ENCODE measurements at places on chromosomes 6 and 20.
A peak's percentile ranks its signal among the peaks of the same experiment; 100 is the strongest.

DNA sequence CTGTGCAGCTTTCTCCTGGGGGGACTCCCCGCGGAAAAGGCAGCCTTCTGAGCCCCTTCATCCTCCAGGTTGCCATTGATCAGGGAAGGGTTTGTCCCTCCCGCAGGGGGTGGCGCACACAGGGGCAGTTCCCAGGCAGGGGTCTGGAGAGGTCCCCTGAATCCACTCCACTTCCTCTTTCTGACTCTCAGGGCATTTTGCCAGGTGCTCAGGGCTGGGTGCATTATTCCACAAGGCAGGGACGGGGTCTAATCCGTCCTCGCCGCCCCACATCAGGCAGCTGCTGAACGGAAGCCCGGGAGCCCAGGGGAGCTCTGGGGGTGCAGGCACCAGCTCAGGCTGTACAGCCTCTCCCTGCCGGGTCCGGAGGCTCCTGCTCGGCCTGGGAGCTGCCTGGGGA lies 180.9 kb downstream of the TTLL2 start:
- DNase-seq: no peak

DNA sequence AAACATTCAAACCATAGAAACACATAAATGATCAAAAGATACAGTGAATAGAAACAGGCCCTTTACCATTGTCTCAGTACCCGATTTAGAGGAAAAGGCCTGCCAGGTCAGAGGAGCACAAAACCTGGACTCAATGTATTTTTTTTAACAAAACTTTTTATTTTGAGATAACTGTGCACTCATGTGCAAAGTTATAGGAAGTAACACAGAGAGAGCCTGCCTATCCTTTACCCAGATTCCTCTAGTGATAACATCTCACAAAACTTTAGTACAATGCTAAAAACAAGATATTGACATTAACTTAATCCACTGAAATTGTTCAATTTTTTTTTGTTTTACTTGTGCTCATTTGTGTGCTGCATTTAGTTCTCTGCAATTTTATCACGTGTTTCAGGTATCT lies 36.8 kb upstream of the SAMD3 start:
- no peak for DNase-seq

DNA sequence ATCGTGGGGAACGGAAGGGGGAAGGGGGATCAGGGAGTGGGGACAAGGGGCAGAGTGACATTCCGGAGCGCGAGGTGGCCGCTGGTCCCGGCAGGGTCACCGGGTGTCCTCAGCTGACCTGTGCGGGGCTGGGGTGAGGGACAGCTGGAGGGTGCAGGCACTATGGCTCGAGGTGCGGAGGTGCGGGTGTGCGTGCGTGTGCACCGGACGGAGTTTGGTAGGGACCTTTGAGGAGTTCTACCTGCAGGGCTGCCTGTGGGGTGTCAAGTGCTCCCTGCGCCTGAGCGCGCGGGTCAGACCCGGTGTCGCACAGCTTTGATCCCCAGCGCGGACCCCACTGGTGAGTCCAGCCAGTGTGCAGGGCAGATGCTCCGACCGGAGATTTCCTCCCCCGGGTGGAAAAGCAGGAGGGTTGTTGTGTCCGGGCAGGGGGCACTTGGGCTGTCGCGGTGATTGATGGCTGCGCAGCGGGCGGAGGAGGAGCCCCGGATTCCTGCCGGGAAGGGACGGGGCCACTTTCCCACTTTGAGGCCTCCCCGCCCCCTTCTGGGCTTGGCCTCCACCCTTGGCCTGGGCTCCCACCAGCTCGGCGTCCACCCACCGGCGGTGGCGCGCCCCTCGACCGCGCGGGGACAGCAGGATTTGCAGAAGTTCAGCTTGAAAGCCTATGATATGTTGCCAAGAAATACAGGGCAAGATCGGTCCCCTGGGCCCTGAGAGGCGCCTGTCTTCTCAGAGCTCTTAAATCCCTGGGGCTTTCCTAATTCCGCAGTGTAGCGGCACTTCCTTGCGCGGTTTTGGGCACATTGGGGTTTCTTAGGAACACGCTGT lies 658 bp downstream of the RIN2 start:
- no peak for DNase-seq

- DNase-seq: no peak
These were observed 57.8 kb upstream of the QKI start for GRCh38 chr6:163356743-163357142.

GRCh38 chr6:28446818-28447511 lies 3.7 kb upstream of the ZSCAN23 start:
- DNase-seq: no peak

DNA sequence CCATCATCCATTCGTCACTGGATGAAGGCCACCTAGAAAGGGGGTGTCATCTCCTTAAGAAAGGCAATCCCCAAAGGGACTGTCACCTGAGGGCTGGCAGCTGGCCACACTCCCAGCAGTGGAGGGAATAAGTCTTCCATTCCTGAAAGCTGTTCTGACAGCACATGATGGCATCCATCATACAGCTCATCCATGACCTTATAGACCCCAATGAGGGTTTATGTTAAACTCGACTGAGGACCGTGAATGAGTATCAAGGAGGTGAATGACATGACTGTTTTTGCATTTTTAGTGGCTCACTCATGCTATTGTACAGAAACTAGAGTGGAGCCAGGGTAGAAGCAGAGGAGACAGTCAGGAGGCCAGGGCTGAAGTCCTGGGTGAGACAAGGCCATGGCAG lies 203.1 kb upstream of the CNR1 start:
- DNase-seq: no peak

- no peak for DNase-seq
These were observed 86.8 kb downstream of the NCR2 start for GRCh38 chr6:41422161-41422560.

GRCh38 chr20:51609251-51609650 lies 66.7 kb upstream of the NFATC2 start:
- no peak for DNase-seq

GRCh38 chr20:13442986-13443385 lies 195.7 kb downstream of the TASP1 start:
- no peak for DNase-seq

DNA sequence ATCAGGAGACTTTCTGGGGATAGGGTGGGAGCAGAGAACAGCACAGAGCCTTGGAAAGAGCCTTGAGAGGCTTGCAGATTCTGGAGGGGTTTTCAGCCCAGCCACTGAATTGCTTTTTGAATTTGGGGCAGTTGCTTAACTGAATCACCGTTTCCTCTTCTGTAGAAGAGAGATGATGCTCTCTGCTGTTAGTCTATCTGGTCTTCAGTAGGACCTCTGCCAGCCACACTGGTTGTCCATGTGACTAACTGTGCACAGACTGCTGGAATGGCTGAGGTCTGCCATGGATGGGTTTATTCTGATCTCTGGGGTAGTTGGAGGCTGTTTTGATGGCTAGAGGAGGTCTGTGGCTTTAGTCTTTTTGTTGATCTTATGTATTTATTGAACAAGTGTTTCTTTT lies 21.4 kb upstream of the PRDM1 start:
- no peak for DNase-seq

GRCh38 chr6:2257363-2257762 lies 12.0 kb upstream of the GMDS start:
- no peak for DNase-seq

- DNase-seq: no peak
These were observed 1.2 kb downstream of the TCFL5 start for GRCh38 chr20:62860391-62860923.

DNA sequence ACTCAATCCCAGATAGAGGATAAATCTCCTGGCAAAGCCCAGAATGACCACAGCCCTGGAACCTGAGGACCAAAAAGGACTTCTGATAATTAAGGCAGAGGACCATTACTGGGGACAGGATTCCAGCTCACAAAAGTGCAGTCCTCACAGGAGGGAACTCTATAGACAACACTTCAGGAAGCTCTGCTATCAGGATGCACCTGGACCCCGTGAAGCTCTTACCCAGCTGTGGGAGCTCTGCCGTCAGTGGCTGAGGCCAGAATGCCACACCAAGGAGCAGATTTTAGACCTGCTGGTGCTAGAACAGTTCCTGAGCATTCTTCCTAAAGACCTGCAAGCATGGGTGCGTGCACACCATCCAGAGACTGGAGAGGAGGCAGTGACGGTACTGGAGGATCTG lies 992 bp downstream of the ZSCAN16 start:
- DNase-seq: no peak

DNA sequence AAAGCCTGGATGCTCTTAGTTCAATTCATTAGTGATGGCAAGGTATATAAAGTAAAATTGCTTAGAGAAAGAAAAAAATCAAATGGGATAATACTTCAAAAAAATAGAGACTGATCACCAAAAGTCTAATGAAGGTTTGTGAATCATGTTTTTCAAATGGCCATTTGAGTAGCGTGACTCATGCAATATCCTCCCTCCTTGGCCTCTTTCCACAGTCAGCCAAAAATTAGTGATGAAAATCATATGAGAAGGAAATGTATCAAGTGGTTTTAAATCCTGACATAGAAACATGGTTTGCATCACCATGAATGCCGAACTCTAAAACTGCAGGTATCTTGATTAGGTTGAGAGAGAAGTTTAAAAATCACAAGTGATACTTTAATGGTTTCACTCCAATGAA lies 1.2 kb upstream of the COL19A1 start:
- DNase-seq: no peak

GRCh38 chr20:35306931-35307517 lies 14.8 kb upstream of the FAM83C start:
- peak; percentile 62 for DNase-seq

DNA sequence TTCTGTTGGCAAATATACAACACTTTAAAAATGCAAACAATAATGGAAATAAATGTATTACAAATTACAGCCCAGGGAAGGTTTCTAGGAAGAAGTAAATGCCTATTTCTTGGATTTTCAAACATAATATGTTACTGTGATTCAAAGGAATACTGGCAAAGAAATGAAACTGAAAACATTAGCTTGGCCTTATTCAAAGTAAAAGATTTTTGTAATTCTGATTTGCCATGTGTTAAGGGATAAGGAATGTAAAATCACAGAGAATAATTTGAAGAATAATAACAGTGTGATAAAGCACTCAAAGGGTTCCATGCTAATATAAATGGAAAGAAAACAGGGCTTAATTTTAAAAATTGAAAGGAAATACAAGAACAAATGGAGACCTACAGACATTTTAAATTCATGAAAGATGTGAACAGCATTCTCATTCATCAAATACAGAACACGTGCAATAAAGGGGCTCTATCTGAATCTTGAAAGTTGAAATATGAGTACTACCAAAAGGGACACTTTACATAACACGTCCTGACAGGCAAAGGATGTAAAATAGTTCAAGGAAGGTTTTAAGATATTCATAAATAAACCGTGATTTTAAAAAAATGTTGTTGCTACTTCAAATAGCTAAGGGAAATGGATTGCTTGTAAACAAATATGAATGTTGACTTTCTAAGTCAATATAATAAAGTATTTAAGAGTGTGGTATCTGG lies 138.1 kb downstream of the RFPL4B start:
- no peak for DNase-seq

GRCh38 chr6:30350524-30350923 lies 5.6 kb downstream of the RPP21 start:
- no peak for DNase-seq

DNA sequence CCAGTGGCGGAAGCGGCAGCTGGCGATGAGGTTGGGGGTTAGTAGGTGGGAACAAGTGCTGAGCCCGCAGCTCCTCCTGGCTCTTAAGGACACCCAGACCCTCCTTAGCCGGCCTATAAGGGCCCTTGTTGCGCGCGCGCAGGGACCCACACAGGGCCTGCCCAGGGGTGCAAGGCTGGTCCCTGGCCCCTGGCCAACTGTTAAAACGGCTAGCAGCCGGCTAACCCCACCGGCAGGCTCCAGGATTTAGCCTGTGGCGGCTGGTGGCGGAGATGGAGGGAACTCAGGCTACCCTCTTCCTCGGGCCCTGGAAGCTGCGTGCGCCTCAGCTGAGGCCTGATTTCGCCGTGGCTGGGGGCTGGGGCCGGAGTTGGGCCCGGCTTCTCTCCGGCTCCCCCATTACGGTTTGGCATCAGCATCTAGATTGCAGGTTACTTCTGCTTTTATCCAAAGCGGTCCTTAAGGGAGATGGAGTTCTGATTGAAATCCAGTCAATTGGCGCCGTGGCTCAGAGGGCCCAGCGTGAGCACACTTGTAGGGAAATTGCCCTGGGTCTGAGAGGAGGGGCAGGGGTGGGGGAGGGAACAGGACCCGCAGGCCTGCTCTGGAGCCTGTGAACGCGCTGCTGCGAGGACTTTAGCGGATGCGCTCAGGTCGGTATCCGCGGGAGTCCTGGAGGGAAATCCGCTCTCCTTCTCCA lies 36.9 kb upstream of the CCDC167 start:
- DNase-seq: no peak

GRCh38 chr6:169046021-169046420 lies 207.6 kb downstream of the THBS2 start:
- DNase-seq: no peak

DNA sequence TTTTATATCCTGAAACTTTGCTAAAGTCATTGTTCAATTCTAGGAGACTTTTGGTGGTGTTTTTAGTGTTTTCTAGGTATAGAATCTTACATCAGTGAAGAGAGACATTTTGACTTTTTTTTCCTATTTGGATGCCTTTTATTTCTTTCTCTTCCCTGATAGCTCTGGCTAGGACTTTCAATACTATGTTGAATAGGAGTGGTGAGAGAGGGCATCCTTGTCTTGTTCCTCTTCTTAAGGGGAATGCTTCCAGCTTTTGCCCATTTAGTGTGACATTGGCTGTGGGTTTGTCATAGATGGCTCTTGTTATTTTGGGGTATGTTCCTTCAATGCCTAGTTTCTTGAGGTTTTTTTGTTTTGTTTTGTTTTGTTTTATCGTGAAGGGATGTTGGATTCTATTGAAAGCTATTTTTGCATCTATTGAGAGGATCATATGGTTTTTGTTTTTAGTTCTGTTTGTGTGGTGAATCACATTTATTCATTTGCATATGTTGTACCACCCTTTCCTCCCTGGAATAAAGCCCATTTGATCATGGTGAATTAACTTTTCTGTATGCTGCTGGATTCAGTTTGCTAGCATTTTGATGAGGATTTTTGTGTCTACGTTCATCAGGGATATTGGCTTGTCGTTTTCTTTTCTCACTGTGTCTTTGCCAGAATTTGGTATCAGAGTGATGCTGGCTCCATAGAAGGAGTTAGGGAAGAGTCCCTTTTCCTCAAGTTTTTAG lies 540.1 kb upstream of the FLRT3 start:
- no peak for DNase-seq

DNA sequence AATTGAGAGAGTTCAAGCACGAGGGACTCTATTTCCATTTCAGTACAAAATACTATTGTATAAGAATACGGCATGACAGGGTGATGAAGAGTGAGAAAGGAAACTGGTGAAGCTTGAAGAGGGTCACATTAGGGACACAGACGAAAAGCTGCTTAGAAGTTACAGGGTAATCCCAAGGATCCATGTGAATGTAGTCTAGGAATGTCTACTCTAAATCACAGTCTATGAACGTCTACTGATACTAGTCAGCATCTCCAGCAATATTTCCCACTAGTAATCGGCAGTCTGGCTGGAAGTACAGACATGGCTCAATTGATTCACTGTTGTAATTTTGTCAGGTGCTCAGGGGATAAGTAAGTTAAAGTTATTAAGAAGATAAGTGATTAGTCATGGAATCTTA lies 156.4 kb downstream of the ASCC3 start:
- DNase-seq: no peak

Measured in activated T-cell treated with anti-CD3 and anti-CD28 coated beads, Interleukin-2, amount 50 U/mL, for 48 hours (primary cell).